ENCODE measurements at places on chromosomes 13 and 19. TPM values are rescaled to one million over a fixed set of nuclear protein-coding genes. Genes with fewer than 3 reads are reported as not detected.

The ZNF568 gene
- 7.1 TPM for total RNA-seq

The OR10H1 gene
- total RNA-seq = not detected

GRCh38 chr19:15672580-15673175 lies at the start of gene CYP4F12:
Gene CYP4F12, plus strand, starts transcription at chr19:15673087. Its CDS starts 443 bp downstream, at chr19:15673530.
- peak; percentile 87 for DNase-seq

The PROZ gene
- not detected for total RNA-seq

The CAMSAP3 gene
- total RNA-seq = 0.60 TPM

The RASGRP4 gene
- 1.5 TPM for total RNA-seq

- no peak for DNase-seq
Observed at GRCh38 chr19:41359741-41360140, 4.2 kb downstream of the B9D2 start.

The MBOAT7 gene
- total RNA-seq = 12.2 TPM

DNA sequence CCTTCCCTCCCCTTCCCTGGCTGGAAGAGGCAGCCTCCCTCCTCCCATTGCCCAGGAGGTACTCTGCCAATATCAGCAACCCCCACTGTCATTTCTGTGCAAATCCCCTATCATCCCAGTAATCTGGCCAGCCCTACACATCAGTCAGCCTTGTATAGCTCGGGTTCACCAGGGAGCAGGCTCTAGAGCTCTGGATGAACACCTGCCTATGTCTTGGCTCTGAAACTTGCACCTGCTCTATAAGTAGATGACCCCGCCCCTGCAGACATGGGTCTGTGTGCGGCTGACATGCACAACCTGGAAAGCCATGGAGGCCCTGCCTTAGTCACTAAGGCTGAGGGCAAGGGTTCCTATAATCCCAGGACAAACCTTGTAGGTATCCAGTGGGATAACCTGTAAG lies 1042.9 kb downstream of the UQCRFS1 start:
- no peak for DNase-seq

- peak; percentile 94 for DNase-seq
Observed at GRCh38 chr19:8423817-8424223, 10.7 kb downstream of the MARCHF2 start.

GRCh38 chr13:95267662-95268342 lies 33.4 kb downstream of the ABCC4 start:
- no peak for DNase-seq

- DNase-seq = no peak
Observed at GRCh38 chr13:23718996-23719395, 148.8 kb downstream of the TNFRSF19 start.

DNA sequence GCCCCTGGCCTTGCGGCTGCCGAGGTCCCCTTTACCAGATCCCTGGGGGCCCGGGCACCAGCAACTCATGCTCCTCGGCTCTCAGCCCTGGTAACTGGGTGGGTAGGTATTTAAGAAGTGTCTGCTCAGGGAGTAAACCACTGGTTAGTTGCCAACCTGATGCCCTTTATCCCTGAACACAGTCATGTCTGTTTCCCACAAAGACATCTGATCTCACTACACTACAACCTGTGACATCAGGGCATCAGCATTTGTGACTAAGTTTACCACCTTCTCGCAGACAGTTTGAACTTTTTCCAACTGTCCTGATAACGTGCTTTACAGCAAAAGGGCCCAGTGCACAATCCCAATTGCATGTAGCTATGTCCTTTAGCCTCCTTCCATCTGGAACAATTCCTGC lies 22.0 kb downstream of the GGACT start:
- no peak for DNase-seq

DNA sequence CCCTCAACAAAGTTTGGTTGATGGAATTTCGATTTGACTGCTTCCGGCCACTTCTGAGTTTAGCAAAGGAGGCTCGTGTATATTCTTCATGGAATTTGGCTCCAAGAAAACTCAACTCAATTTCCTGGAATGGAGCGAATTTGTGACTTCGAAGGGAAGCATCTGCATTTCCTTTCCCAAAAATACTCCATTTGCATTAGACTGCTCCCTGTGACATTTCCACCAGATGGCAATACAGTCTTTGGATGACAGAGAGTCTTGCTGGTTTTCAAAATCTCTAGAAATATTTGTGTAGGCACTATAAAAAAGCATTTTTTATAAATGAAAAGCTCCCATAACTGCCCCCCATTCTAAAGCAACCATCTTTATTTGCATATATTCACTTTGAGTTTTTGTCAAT lies 4.1 kb downstream of the C1QTNF9 start:
- DNase-seq = no peak

DNA sequence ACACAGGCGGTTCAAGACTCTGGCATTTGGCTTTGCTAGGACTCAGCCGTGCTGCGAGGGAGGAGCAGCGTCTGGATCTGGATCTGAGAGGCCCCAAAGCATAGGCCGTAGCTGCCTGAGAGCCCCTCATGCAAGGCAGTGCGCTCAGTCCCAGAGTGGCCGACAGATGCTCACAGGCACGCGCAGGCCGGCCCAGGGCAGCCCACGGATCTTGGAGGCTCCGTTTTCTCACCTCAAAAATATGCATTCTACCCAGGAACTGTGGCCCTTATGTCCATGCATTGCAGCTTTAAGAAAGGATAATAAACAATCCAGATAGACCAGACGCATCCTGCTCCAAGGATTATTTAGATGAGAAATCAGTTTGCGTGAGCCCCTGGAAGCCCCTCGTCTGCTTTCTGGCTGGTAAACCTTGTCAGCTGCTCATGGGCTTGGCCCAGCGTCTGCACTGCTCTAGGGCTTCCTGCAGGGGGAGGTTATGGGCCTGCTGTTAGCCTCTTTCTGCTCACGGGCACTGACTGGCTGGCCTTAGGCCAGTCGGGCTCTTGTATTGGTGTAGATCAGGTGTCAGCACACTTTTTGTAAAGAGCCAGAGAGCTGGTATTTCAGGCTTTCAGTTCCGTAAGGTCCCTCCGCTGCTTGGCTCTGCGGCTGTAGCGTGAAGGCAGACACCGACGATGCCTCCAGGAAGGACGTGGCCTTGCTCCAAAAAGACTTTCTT lies 24.2 kb downstream of the TEX29 start:
- DNase-seq = no peak

GRCh38 chr19:7730286-7731217 lies 1.4 kb downstream of the CLEC4G start:
- no peak for DNase-seq

DNA sequence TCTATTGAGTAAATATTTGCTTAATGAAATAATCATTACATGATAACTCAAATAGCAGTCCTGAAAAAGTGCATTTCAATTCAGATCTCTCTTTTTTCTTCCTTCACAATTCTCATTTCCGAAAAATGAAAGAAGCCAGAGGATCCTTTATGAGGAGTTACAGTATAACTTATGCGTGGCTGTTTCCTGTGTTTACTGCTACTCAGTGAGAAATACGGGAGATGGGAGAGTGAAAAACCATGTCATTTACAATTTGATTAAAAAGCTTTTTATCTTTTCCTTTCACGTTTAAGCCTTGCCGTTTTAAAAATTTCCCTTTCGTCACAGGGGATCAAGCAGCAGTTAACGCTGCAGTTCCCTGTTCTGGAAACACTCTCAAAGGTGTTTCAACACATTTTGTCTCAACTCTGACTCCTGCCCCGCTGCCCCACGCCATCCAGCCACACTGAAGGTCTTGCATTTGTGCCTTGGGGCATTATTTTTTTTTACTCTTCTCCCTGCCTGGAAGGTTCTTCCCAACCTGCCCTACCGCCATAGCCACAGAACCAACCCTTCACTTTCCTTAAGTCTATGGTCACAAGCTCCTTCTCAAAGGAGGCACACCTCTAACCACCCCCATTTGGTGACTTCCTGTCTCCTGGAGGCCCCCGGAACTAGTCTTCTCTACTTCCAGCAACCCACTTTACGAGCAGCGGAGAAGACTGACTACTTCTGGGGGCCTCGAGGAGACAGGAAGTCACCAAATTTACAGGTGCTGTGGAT lies 17.0 kb downstream of the KL start:
- no peak for DNase-seq

DNA sequence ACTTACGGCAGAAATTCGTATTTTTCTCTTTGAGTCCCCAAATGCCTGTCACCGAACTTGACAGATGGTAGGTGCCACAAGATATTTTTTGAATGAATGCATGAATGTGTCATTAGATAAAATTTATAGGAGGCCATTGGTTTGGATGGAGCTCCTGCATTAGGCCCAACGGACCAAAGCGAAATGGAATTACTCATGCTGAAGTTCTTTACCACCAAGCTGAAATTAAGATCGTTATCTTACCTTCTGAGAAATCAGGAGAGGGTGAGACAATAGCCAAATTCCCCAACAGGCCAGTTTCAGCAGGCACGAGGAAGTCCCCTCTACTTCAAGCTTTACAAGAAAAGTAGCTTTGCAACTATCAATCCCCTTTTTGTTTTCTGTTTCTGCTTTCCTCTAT lies 452.5 kb upstream of the ARGLU1 start:
- DNase-seq = no peak

The SAE1 gene
- total RNA-seq = 42.5 TPM

The EDNRB gene
- total RNA-seq = 25.6 TPM

GRCh38 chr19:15038294-15038693 lies 11.0 kb upstream of the CASP14 start:
- DNase-seq = no peak

DNA sequence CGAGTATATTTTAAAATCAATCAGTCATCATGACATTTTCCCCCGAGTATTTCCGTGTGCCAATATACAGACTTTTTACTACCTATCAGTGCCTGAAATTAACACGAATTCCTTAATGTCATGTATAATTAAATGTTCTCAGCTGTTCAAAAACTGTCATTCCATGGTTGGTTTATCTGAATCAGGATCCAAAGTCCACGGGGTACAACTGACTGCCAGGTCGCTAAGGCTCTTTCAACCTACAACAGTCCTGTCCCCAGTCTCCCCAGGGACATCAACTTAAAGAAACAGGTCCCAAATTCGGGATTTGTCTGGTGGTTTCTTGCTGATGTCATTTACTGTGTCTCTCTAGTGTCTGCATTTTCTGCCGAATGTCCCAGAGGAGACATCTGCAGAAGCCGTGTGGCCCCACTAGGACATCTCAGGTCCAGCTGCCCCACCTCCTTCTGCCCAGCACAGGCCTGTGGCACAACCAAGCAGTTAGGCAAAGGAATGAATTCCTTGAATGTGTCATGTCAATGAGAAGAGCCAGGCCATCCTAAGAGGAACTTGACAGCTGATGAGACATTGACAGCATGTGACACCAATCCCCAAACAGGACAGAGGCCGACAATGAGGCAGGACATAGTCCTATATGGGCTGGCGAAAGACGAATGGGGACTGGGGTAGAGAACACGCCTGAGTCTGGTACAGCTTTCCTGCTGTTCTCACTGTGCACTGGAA lies 109.5 kb downstream of the STK24 start:
- no peak for DNase-seq

- no peak for DNase-seq
Observed at GRCh38 chr19:28980236-28980868, 232.6 kb downstream of the UQCRFS1 start.

- no peak for DNase-seq
Observed at GRCh38 chr13:98866882-98867281, 111.0 kb downstream of the DOCK9 start.

DNA sequence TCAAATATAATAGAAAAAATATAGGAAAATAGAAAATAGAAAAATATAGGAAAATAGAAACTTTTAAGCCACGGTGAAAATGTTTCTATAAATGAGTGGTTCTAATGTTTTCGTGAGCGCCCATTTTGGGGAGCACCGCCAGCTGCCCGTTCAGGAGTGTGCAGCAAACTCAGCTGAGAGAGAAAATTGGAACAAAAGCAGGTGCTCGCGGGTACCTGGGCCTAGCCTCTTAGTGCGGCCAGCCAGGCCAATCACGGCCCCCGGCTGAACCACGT lies 204 bp upstream of the PDX1 start:
- no peak for DNase-seq

The LHB gene
- not detected for total RNA-seq

The AMER2 gene
- not detected for total RNA-seq

DNA sequence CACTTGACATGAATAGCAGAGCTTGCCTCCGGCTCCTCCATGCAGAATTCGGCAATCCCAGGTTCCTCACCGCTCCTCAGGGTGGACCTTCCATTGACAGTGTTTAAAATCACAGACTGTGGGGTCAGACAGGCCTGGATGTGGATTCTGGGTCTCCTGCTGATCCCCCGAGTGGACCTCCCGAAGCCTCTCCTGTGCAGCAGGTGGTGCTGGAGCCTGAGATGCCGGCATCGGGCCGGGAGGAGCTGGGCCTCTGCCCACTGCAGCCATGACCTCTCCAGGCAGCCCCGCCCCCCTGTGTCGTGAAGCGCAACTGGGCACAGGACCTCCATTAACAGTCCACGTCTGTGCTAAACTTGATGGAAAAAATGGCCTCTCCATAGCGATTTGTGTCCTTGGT lies 10.5 kb upstream of the CDC16 start:
- DNase-seq = no peak

DNA sequence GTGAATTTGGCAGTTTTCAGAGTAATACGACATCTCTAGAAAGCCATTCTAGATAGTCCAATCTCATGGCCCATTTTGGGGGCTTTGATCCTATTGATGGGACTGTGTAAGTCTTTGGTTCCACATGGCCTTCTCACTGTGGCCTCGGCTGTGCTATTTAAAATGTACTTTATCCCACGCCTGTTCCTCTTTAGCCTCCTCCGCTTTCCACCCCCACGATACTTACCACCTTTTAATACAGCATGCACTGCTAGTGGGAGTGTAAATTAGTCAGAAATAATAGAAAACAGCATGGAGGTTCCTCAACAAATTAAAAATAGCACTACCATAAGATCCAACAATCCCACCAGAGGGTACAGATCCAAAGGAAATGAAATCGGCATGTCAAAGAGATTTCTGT lies 28.3 kb upstream of the CEBPG start:
- no peak for DNase-seq
